Activated T-cell treated with anti-CD3 and anti-CD28 coated beads, Interleukin-2, amount 50 U/mL, for 72 hours (primary cell): ENCODE measurements at places on chromosomes 7 and 10.

GRCh38 chr7:140058517-140058916 lies 4.2 kb downstream of the PARP12 start:
- DNase-seq, result no peak

GRCh38 chr7:99098286-99098823 lies 45.6 kb downstream of the SMURF1 start:
- no peak for DNase-seq

- DNase-seq, result no peak
Measured at GRCh38 chr7:125599387-125599786, 669.8 kb upstream of the POT1 start.

GRCh38 chr7:87806150-87806549 lies 70.0 kb downstream of the SLC25A40 start:
- DNase-seq, result no peak

DNA sequence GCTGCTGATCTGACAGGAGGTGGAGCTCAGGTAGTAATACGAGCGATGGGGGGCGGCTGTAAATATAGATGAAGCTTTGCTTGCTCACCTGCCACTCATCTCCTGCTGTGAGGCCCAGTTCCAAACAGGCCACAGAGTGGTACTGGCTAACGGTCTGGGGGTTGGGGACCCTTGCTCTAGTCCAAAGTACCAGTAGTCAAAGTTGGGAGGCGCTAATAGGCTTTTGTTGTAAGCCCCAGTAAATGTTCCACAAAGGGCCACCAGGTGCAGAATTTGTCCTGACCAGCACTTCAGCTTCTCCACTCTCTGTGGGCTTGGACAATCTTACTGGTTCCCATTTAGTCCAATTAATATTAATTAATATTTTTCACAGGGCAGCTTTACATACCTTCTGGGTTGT lies 206.6 kb downstream of the ACTR3B start:
- DNase-seq, result no peak

GRCh38 chr7:159105066-159105780 lies 39.4 kb downstream of the VIPR2 start:
- DNase-seq, result no peak

- no peak for DNase-seq
Measured at GRCh38 chr10:102243309-102243708, 2.0 kb upstream of the PITX3 start.

- no peak for DNase-seq
Measured at GRCh38 chr7:111103136-111103535, 12.2 kb downstream of the LRRN3 start.

DNA sequence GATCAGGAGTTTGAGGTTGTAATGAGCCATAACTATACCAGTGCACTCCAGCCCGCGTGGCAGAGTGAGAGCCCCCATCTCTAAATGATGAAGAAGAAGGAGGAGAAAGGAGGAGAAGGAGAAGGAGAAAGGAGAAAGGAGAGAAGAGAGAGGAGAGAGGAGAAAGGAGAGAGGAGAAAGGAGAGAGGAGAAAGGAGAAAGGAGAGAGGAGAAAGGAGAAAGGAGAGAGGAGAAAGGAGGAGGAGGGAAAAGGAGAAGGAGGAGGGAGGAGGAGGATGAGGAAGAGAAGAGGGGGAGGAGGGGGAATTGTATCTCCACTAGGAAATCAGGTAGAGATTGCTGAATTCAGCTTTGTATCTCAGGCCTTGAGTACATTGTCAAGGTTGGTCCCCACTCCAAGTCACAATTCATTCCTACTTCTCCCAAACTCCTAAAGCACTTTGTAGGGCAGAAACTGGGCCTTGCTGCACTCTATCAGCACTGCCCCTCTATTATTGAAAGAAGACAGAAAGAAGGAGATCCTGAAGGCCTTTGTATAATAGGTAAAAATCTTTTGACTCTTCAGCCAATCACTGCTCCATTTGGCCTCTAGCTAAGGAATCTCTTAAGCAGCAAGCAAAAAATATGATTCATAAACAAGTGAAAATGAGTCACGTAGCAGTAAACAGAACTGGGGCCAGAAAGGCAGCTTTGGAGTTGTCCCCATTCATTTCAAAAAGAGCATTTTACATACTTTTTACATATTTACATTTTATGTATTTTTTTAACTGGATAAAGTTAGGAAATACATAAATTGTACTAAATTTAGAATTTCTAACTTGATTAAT lies 178.0 kb downstream of the IMMP2L start:
- no peak for DNase-seq

DNA sequence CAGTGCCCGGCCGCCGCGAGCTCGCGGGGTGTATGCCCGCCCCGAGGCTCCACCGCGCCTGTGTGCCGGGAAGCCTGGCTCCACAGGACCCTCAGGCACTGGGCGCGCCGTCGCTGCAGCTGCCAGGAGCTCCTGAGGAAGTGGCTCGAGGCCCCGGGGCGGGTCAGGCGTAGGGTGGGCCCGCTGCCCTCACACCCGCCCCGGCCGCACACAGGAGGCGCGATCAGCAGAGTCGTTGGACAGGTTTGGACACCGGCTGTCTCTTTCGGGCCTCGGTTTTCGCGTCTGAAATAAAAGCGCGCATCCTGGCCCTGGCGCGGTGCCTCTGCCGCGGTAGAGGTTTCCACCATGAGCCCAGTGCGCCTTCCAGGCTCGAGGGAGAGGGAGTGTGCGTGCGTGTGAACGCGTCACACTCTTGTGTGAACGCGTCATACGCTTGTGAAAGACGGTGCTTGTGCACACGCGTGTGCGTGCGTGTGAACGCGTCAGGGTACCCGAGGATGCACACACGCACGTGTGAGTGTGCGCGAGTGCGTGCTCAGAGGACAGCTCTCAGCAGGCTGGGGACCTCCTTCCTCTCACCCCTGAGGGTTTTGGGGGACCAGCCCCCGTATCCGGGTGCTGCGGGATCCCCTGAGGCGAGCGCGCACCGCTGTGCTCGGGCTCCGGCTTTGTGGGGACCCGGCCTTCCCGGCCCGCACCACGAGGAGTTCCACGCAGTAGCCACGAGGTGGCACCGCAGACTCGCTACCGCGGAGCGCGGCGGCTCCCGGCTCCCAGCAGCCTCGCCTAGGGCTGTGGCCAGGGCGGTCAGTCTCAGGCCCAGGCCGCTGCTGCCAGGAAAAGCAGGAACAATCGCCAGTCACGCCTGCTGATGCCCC lies 83.8 kb downstream of the BMS1 start:
- DNase-seq, result peak; percentile 62

DNA sequence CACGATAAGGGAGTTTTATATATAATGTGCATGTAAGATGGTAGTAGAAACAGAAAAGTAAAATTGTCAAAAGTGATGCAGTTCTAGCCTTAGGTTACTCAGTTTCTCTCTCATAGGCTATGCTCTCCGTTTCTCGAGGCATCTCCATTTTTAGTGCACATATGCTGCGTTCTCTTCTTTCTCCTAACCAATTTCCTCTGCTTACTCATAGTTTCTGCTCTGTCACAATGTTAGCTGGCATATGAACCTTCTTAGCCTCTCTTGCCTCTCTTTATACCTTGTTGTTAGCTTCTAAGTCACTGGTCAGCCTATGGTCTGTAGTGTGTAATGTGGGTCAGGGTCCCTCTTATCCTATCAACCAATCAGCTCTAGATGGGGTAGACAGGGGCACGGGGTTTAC lies 280.6 kb upstream of the ETV1 start:
- no peak for DNase-seq

DNA sequence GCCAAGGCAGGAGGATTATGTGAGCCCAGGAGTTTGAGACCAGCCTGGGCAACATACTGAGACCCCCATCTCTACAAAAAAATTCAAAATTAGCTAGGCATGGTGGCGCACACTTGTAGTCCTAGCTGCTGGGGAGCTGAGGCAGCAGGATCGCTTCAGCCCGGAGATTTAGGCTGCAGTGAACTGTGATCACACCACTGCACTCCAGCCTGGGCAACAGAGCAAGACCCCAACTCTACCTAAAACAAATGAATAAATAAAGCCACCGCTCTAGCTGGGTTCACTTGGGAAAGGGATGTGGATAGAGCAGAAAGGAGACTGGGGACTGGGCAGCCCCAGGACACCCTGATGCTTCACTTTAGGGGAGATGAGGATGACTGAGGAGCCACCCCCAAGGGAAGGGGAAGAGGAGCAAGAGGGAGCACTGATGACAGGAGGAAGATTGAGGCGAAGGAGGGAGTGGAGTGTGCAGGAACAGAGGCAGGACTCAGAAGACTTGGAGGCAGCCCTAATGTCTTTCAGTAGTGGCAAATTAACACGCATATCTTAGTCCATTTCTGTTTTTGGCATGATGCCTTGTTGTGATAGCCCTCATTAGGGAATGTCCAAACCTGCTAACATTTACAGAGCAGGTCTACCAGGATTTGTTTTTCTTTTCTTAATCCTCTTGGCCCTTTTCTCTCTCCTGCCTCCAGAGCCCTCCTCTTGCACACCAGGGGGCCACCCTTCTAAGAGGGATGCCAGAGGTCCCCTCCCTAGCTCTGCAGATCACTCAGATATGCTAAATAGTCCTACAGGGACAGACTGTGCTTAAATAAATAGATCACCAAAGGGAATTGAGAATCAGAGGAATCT lies 88.3 kb downstream of the C10orf105 start:
- no peak for DNase-seq

- no peak for DNase-seq
Measured at GRCh38 chr7:11843113-11843765, 11.2 kb upstream of the THSD7A start.

GRCh38 chr10:71549766-71550533 lies 153.2 kb downstream of the CDH23 start:
- no peak for DNase-seq

GRCh38 chr7:4163565-4164203 lies 518.4 kb upstream of the FOXK1 start:
- DNase-seq, result no peak

DNA sequence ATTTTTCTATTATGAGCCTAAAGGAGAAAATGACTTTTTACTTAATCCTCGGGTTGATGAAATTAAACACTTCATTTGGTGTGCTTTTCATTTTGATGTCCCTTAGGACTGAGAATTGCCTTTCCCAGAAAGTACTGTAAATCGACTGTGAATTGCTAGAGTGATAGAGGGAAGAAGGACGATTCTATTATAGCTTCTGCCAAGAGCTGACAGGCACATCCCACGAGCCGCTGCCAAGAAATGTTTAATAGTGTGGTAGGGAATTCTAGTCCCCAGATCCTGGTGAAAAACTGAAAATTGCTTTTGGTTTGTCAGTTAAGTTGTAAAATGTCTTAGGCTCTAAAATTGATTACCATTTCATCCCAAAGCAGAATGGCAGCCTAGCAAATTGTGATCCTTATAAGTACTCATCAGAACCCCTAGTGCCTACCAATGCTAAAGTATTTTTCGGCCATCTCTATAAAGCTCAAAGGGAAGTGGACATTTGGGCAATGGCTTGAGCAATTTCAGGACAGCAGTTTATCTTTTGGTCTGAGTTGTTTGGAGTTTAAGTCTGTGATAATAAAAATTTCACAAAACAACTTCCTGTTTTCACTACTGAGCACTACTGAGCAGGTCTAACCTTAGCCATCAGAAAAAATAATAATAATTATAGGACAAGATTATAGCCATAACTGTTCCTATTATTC lies 44.6 kb upstream of the HYCC1 start:
- no peak for DNase-seq

GRCh38 chr10:93390306-93391090 lies 91.6 kb downstream of the MYOF start:
- no peak for DNase-seq

DNA sequence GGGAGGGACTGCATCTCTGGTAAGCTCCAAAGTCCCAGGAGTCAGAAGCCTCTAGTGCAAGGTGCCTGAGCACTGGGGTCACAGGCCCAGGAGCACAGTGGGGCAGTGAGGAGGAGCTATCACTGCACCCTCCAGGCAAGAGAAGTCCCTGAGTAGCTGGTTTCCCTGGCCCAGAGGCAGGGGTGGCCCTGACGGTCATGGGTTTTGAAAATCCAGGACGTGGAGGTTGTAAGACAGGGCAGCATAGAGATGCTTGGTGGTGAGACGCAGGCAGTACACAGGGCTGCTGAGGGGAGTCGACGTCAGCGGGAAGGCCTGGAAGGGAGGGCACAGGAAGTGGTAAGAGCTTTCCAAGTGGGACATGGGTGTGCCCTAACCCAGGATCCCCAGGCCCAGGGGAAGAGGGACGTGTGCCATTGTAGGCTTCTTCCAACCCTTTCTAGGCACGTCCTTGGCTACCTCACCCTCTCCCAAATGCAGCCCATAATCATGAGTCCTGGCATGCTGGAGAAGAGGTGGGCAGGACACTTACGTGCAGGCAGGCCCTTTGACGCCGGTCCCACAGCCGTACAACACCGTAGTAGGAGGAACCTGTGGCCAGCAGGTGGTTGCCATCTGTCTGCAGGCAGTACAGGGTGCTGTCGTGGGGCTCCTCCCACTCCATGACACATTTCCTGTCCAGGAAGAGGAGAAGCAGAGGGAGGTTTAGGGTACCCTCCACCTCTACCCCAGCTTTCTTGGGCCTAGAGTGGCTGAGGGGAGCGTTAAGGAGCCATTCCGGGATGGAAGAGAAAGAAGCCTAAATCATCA lies 23.2 kb downstream of the DPCD start:
- peak; percentile 15 for DNase-seq

DNA sequence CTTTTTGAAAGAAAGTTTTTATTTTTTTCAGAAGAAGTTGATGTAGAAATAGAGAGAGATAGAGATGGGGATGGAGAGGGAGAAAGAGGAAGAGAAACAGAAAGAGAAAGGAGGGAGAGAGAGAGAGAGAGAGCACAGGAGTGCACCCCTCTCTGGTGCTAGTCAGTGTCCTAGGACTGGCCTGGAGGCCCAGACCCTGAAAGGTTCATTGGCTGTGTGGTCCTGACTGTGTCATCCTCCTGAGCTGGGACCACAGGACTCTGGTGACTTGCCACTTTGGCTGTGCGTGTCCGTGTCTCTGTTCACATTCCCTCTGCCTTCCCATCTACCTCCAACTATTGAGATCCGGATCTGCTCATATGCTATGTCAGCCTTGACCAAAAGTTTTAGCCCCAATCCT lies 62.1 kb upstream of the SHH start:
- DNase-seq, result no peak

- DNase-seq, result no peak
Measured at GRCh38 chr7:14236834-14237233, 247.4 kb upstream of the ETV1 start.

- DNase-seq, result no peak
Measured at GRCh38 chr7:121180436-121181063, 148.2 kb upstream of the WNT16 start.

- no peak for DNase-seq
Measured at GRCh38 chr7:25427721-25428120, 199.4 kb upstream of the NPVF start.

DNA sequence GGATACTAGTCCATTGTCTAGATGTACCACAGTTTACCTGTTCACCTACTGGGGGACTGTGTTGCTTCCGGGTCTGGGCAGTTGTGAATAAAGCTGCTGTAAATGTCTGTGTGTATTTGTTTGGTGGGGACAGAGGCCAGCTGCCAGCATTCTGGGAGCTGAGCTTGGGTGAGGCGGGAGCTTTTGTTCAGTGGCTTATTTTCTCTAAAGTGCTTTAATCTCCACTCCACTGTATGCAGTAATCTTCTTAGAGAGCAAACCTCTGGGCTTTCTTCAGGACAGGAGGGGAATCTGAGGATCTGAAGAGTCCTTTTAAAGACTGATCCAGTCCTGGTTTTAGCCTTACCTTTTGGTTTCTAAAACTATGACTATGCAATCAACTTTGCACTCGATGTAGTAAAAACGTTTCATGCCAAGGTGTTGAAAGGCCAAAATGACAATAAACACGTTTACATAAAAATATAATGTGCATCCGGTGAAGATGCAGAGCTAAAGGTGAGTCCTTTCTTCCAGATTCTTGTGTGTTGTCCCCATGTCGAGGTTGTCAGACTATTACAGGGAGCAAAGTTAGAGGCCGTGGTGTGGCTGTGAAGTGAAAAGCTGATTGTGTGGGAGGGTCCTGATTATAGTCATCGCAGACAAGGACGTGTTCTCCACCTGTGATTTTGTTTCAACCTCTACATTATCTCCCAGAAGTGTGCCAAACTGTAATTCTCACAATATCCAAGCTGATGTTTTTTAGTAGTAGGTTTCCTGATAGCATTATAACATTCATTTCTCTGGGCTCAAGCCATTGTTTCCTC lies 279.8 kb downstream of the CAMK1D start:
- DNase-seq, result peak; percentile 36
